Right renal cortex interstitium (tissue), 3 donors: ENCODE measurements at places on chromosomes 11 and 22. TPM values are rescaled to one million over a fixed set of nuclear protein-coding genes. Genes with fewer than 3 reads are reported as not detected.

The OR52N4 gene
- polyA plus RNA-seq, result not detected

The CD3G gene
- 0.31 TPM for polyA plus RNA-seq

The OR56A5 gene
- not detected for polyA plus RNA-seq

The SEC14L3 gene
- not detected for polyA plus RNA-seq

The TBX10 gene
- not detected for polyA plus RNA-seq

The TSGA10IP gene
- not detected for polyA plus RNA-seq

The PRODH gene
- 6.9 TPM for polyA plus RNA-seq

DNA sequence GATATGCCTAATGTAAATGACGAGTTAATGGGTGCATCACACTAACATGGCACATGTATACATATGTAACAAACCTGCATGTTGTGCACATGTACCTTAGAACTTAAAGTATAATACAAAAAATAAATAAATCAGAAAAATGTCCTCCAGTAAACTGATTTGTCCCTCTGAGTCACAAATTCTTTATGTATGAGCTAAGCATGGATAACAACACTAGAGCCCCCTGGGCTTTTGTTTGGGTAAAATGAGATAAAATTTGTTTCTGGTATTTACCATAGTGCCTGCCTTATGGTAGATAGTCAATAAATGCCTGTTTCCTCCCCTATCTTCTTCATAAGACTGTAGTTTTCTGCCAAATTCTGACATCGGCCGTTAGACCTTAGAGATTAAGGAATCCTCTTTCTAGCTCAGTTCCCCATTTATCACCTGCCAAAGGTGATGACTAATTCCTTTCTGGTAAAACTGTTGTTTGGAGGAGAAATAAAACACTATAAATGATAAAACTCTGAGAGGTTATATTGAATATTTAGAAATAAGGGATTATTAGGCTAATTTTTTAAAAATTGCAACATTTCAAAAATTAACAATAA lies 43.6 kb upstream of the LUZP2 start:
- no peak for DNase-seq

DNA sequence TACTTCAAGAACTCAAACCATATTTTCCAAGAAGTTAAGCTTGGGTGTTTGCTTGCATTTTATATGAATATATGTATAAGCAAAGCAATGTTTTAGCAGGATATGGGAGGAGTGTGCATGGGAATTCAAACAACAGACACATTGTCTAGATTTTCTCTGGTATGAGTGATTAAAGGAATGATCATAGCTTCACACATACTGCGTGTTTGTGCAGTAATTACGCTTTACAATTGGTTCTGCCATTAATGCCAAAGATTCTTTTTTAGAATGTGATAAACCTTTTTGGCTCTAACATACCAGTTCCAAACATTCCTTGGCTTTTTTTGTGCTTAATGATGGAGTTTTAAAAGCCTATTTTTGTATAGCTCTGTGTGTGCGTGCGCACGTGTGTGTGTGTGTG lies 54.0 kb downstream of the CCDC34 start:
- DNase-seq, result no peak

DNA sequence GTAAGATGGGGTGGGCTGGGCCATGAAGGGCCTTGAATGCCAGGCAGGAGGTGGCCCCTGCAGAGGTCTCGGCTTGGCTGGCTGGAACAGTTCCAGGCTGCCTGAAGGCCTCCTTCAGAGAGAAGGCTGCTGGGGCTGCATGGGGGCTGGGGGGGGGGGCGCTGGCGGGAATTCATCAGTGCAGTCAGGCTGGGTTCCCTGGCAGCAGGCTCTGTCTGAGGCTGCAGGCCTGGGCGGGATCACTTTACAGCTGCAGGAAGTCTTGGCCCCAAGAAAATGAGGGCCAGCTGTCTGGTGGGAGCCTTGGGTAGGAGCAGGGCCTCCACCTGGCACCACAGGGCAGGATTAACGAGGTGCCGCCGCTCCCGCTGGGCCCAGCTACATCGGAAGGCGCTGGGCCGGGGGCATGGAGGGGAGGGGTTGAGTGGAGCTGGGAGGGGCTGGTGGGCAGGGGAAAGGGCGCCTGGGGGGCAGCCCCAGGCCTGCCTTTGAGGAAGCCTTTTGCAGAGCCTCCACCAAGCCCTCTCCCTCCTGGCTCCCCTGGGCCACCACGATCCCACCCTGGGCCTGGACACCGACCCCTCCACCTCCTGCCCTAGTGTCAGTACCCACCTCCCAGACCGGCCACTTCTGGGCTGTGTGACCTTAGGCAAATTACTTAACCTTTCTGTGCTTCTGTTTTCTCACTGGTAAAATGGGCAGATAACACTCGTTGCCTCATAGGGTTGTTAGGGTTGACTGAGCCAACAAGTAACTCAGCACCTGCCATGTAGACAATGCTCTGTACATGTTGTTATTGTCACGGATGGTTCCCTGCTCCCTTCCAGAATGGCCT lies 31.0 kb upstream of the HMOX1 start:
- DNase-seq, result no peak

- no peak for DNase-seq
Measured at GRCh38 chr11:21963013-21963412, 229.9 kb upstream of the ANO5 start.

DNA sequence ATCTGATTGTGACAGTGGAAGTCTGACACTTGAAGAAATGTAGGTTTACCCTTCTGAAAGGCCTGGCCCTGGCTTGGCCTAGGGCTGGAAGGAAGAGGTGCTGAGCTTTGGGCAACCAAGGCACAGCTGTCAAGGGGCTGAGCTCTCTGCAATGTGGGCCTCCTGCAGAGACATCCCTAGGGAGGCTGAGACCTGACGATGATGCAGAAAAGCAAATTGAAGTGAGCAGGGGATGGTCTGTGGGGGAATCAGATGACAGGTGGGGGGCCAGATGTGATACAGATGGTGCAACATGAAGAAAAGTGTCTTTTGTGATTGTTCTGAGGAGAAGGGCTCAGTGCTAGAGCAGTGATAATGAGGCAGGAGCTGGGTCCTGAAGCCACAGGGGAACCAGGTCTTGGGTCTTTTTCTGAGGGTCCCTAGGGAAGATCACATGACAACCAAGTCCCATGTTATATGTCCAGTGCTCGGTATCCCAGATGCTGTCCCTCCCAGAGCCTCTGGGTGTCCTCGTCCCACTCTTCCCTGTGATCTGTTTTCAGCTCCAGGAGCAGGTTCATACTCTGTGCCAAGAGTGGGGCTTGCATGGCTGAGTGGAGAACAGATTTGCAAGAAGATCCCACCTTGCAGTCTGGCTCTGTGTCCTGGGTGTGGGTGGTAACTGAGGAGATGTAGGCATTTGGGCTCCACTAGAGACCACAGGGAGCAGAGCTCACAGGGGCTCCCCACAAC lies 79.9 kb upstream of the VPREB1 start:
- no peak for DNase-seq

- DNase-seq, result no peak
Measured at GRCh38 chr22:39960791-39961746, 872 bp downstream of the TMA7B start.

GRCh38 chr11:5486421-5486820 lies 2.1 kb upstream of the OR52D1 start:
- DNase-seq, result no peak

- DNase-seq, result no peak
Measured at GRCh38 chr22:46145896-46146295, 4.4 kb upstream of the PPARA start.

- no peak for DNase-seq
Measured at GRCh38 chr11:123434911-123435310, 4.8 kb downstream of the GRAMD1B start.

DNA sequence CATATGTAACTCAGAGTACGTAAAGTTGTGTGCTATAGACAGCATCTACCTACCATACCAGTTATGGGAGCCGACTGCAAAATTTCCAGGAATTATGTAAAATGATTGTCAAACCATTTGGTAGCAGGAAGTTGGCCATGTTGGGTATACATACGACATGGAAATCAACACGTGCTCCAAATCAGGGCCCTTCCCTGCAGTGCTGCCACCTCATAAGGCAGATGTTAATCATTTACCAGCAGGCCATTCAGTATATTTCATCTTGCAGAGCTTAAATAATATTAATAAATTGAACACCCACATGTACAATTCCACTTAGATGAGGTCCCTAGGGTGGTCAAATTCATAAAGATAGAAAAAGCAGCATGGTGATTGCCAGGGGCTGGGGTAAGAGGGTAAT lies 9.8 kb downstream of the MS4A18 start:
- no peak for DNase-seq

DNA sequence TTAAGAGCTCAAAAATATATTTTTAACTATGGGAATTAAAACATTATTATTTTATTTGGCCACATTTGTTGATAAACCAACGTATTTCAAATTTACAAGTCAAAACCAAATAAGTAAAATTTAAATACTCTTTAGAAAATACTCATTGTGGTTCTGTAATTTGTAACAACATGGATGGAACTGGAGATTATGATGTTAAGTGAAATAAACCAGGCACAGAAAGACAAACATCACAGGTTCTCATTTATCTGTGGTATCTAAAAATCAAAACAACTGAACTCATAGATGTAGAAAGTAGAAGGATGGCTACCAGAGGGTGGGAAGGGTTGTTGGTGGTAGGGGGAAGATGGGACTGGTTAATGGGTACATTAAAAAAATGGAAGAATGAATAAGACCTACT lies 50.8 kb downstream of the STK33 start:
- no peak for DNase-seq

GRCh38 chr22:42893371-42894150 lies 36.5 kb upstream of the ARFGAP3 start:
- no peak for DNase-seq

GRCh38 chr22:32480238-32480637 lies 5.6 kb downstream of the FBXO7 start:
- no peak for DNase-seq

DNA sequence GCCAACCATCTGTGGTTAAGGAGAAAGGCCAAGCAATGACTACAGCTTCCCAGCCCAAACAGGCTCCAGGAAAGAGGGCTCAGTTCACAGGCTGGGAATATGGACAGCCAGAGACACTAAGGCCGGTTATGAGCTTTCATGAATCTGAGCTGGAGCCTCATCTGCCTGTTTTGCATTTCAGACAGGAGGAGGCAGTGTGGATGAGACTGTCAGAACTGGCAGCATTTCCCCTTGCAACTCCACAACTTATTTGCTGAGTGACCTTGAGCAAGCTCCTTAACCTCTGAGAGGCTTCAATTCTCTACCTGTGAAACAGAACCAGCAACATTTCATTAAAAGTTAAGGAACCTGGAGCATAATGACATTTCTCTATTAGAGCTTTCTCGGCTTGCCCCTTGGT lies 264.0 kb downstream of the ETS1 start:
- no peak for DNase-seq

DNA sequence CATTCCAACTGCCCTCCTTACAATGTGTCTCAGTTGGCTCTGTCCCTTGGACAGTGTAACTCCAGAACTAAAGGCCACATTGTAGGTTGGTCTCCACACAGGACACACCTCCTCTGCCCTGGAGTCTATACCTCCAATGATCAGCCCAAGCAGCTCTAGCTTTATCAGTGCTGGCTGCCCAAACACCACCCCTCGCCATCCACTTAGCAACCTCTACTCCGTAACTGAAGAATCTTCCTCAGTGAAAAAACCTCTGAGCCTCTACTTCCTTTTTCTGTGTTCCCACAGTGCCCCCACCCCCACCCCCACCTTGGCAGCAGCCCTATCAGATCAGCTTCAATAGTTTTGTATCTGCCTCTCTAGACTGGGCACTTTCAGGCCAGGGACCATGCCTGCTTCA lies 33.4 kb downstream of the SERPINH1 start:
- no peak for DNase-seq

DNA sequence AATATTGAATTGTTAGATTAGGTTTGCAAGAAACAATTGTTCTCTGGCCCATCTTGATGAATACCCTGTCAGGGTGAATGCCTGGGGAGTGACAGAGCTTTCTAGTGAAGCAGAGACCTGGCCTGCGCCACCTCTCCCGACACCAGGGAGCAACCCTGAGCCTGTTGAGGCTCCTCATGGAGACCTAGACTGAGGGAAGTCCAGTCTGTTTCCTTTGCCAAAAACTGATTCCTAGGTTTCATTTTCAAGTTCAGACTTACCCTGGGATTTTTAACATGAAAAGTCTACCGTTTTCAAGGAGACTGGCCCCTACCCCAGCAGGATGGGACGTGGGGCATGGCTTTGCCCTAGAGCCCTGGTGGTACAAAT lies 173.7 kb upstream of the SORL1-AS1 start:
- DNase-seq, result no peak

GRCh38 chr11:58596621-58597020 lies 17.8 kb downstream of the ZFP91 start:
- DNase-seq, result no peak

DNA sequence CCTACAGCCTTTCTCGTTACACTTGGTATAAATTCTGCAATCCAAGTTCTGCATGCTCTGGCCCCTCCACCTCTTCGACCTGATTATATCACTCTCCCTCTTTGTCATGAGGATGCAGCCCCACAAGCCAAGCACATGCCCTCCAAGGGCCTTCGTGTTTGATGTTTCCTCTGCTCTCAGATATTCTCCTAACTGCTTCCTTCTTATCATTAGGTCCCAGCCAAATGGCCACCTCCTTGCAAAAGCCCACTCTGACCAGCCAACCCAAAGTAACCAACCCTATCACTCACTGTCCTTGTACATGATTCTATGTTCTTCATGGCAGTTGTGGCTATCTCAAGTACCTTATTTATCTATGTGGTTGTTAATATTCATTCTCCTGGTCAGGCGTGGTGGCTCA lies 38.3 kb upstream of the LRRC55 start:
- DNase-seq, result no peak
